ENCODE measurements at places on chromosomes 6 and 20. TPM values are rescaled to one million over a fixed set of nuclear protein-coding genes. Genes with fewer than 3 reads are reported as not detected.

- H3K36me3 ChIP-seq = peaks cover 3% of the 10 kb centered on the region
- no peak overlapping the region for H3K4me3 ChIP-seq
- no peaks in the 10 kb centered on the region for H3K27me3 ChIP-seq
- peaks cover 36% of the 10 kb centered on the region for H3K4me1 ChIP-seq
Measured at GRCh38 chr6:132058975-132059374, 107.8 kb upstream of the CCN2 start.

GRCh38 chr6:52157301-52157941 lies 28.8 kb upstream of the IL17A start:
- no peak for DNase-seq
- H3K4me1 ChIP-seq = no peaks in the 10 kb centered on the region
- no peaks in the 10 kb centered on the region for H3K36me3 ChIP-seq
- no peak overlapping the region for H3K4me3 ChIP-seq

DNA sequence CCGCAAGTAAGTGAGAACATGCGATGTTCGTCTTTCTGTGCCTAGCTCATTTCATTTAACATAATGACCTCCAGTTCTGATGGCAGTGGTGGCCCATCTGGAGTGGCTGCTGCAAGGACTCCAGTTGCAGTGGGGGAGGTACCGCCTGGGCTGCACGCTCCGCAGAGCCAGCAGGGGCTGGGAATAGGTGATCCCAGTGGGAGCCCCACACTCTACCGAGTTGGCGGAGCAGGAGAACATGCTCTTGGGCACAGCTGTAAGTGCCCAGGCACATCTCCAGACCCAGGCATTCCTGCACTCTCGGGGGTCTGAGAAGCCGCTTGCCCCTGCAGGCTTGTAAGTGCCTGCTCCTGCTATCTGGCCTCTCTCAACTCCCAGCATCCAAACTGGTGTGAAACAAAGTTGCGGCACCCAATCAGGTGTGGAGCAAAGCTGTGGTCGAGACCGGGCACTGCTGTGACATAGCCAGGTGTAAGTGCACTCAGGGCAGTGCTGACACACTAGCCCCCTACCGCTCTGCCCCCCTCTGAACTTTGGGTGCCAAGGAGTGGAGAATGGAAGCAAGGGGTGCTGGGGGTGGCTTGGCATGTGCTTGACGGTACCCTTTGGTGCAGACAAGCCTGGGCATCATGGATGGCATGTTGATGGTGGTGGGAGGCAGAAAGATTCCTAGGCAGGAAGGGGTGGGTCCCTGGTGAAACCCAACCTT lies 130.2 kb downstream of the HTR1B start:
- H3K36me3 ChIP-seq = no peaks in the 10 kb centered on the region
- no peak overlapping the region for H3K27ac ChIP-seq
- H3K4me1 ChIP-seq = peaks cover 4% of the 10 kb centered on the region
- H3K27me3 ChIP-seq = no peaks in the 10 kb centered on the region

DNA sequence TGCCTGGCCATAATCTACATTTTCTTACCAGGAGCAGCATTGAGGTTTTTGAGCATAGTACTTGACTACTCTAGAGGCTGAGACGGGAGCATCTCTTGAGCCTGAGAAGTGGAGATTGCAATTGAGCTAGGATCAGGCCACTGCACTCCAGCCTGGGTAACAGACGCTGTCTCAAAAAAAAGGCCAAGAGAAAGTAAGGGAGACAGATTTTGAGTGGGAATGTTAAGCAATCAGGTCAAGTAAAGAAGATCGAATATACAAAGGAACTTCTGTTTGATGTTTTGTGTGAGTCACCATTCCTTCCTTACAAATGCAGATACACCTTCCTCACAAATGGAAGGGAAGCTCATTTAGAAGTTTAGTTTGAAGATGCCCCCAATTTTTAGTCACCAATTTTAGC lies 4.4 kb downstream of the PNRC1 start:
- DNase-seq = no peak
- peak overlapping the region; percentile 60 for H3K4me3 ChIP-seq
- peaks cover 10% of the 10 kb centered on the region for H3K36me3 ChIP-seq

- no peaks in the 10 kb centered on the region for H3K4me1 ChIP-seq
- no peaks in the 10 kb centered on the region for H3K36me3 ChIP-seq
- no peak overlapping the region for H3K27ac ChIP-seq
Measured at GRCh38 chr20:40160097-40160550, 528.9 kb downstream of the MAFB start.

- no peak overlapping the region for H3K27ac ChIP-seq
- H3K4me1 ChIP-seq = peaks cover 11% of the 10 kb centered on the region
- no peak for DNase-seq
- no peaks in the 10 kb centered on the region for H3K36me3 ChIP-seq
- H3K27me3 ChIP-seq = peaks cover 60% of the 10 kb centered on the region
Measured at GRCh38 chr20:1964659-1965405, 29.0 kb downstream of the PDYN start.

- H3K4me3 ChIP-seq = no peak overlapping the region
- H3K4me1 ChIP-seq = peaks cover 7% of the 10 kb centered on the region
- no peak overlapping the region for H3K27ac ChIP-seq
Measured at GRCh38 chr20:47465335-47466090, 36.2 kb upstream of the NCOA3 start.

DNA sequence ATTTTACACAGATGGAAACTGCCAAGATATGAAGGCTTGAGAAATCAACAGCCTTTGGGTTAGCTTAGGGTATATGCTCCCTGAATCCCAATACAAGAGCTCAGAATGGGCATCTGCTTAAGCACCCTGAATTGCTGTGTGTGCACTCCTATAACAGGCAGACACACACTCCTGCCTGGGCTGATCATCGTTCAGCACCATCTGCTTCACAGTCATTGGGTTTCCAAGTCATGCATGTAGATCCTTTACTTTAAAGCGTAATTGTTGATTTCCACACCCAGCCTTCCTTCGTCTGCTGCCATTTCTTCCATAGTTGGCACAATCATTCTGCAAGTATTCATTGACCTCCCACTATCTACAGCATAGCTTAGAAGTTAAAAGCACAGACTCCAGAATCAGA lies 263.5 kb downstream of the CBLN4 start:
- no peak overlapping the region for H3K4me3 ChIP-seq
- no peak overlapping the region for H3K27ac ChIP-seq
- no peaks in the 10 kb centered on the region for H3K27me3 ChIP-seq
- no peaks in the 10 kb centered on the region for H3K4me1 ChIP-seq
- DNase-seq = no peak

GRCh38 chr20:47929368-47930115 lies 144.3 kb upstream of the SULF2 start:
- H3K36me3 ChIP-seq = no peaks in the 10 kb centered on the region
- H3K27me3 ChIP-seq = peaks cover 8% of the 10 kb centered on the region
- no peak for DNase-seq
- H3K4me1 ChIP-seq = peaks cover 6% of the 10 kb centered on the region

DNA sequence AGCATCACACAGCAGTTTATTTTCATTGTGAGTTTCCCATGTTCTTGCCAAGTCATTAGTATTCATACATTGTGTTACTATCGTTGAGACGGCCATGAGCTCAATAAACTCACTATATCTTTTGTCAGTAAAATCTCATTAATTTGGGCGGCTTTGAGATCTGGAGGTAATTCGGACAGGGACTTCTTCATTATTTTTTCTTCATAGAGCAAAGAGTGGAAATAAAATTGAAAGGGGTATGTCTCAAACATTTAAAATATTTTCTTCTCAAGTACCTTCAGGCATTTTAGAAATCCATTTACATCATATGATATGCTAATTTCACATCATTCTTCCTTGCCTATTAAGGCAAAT lies 14.6 kb downstream of the NOX3 start:
- no peaks in the 10 kb centered on the region for H3K27me3 ChIP-seq
- no peak overlapping the region for H3K4me3 ChIP-seq
- H3K4me1 ChIP-seq = peaks cover 9% of the 10 kb centered on the region

GRCh38 chr6:107442938-107443607 lies 16.3 kb downstream of the PDSS2 start:
- no peak overlapping the region for H3K27ac ChIP-seq
- no peak overlapping the region for H3K4me3 ChIP-seq
- H3K27me3 ChIP-seq = no peaks in the 10 kb centered on the region
- no peak for DNase-seq
- H3K36me3 ChIP-seq = peaks cover 16% of the 10 kb centered on the region

- no peaks in the 10 kb centered on the region for H3K27me3 ChIP-seq
- no peak overlapping the region for H3K4me3 ChIP-seq
- no peak overlapping the region for H3K27ac ChIP-seq
- no peaks in the 10 kb centered on the region for H3K4me1 ChIP-seq
Measured at GRCh38 chr6:44892579-44892978, 435.6 kb upstream of the RUNX2 start.

GRCh38 chr6:28696167-28696566 lies 170.5 kb downstream of the GPX5 start:
- no peak overlapping the region for H3K27ac ChIP-seq
- H3K27me3 ChIP-seq = peaks cover 73% of the 10 kb centered on the region
- peaks cover 8% of the 10 kb centered on the region for H3K4me1 ChIP-seq
- no peak for DNase-seq
- no peak overlapping the region for H3K4me3 ChIP-seq
- no peaks in the 10 kb centered on the region for H3K36me3 ChIP-seq

Gene PACRG
- total RNA-seq = 0.59 TPM

Gene TMEM217
- total RNA-seq = 0.82 TPM

Gene NSFL1C
- 93.9 TPM for total RNA-seq

Gene SLC35D3
- not detected for total RNA-seq

Gene ABHD16B
- total RNA-seq = not detected

Gene ABCF1
- total RNA-seq = 98.2 TPM

Gene TRDN
- not detected for total RNA-seq

Gene SMPDL3A
- total RNA-seq = 3.6 TPM

All from neural crest cell (in vitro differentiated cells).